Mesothelial cell of epicardium (in vitro differentiated cells): ENCODE measurements at places on chromosomes 3 and 15. TPM values are rescaled to one million over a fixed set of nuclear protein-coding genes. Genes with fewer than 3 reads are reported as not detected.

- DNase-seq, result no peak
These were observed 111.5 kb downstream of the GABRG3 start for GRCh38 chr15:27082526-27082925.

GRCh38 chr3:158221426-158221825 is 111.5 kb downstream of the RSRC1 start:
- DNase-seq, result no peak

The B2M gene
- total RNA-seq, result 237 to 256 TPM (median 240 TPM) in 3 replicates

DNA sequence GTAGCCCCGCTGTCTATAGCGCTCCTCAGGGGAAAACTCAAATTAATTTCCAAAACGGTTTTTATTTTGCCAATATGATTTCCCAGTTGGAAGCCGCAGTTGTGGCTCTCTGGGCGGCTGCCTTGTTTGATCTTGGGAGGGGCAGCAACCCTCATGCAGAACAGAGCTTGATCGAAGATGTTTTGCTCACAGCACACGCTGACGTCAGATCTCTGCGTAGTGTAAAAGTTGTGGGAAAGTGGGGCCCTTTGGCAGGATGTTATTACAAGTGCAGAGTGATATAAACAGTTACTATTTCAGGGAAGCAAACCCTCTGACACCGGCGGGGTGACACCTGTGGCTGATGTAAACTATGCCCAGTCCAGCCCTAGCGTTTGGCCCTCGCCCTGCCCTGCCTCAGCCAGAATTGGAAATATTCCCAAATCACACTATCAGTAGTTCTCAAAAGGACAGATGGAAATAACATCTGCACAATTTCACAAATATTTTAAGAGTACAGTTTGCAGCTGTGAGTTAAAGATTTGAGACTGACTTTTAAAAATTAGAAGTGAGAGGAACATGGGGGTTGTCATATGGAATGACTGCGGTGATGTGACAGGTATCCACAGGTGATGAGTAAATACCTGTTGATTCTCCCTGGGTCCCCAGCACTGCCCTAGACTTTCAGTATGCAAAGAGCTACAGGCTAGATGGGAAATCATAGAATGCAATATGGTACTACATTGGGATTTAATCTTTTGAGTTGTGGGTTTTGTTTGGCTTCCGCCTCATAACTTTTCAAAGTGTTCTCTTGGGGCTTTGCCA is 1.7 kb downstream of the SYNM start:
- DNase-seq, result no peak

DNA sequence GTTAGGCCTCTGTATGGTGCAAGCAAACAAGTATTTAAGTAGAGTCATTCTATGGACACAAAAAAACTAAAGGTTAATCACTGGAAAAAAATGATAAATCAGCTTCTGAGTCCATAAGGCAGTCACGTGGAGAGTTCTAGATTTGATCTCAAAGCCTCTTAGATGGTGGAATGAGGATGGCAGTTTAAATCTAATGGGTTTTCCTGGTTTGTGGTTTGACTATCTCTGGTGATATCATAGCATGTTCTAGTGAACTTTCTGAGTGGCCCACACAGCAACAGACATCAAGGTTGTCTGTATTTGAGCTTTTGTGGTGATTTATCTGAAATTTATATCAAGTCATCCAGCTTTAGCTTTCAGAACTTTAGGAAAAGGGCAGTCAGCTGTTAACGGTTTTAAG is 52.4 kb downstream of the ILDR1 start:
- DNase-seq, result no peak

The FOXB1 gene
- total RNA-seq, result not detected in 3 replicates

DNA sequence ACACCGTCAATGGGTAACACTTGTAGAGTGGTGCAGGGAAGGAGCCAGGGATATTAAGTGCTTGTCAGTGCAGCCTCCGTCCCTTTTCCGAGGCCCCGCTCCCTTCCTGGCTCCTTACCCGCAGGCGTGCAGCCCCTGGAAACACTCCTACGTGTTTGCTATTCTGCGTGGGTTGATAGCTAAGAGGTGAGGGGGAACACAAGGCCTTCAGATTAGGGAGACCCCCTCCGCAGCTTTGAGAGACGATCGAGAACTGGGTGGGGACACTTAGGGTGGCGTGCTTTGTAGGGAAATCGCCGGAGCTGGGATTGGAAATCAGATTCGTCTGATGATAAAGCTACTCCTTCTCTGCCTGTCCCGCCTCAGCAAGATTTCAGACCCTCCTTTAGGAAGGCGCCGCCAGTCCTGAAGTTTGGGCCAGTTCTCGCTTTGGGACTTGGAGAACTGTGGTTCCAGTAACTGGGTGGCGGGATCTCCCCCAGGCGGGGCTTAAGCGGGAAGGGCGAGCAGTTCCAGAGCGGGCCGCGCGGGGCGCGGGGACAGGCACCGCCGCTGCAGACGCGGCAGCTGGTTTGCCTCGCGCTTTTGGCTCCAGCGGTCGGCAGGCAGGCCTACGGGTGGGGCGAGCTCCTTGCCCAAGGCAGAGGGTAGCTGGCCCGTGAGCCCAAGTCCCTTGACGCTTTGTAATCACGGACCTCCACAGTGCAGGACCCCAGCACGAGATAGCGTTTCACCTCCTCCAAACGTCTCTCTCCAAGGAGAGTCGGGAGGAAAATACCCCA is 8.0 kb upstream of the FAM107A start:
- peak; percentile 35 for DNase-seq

DNA sequence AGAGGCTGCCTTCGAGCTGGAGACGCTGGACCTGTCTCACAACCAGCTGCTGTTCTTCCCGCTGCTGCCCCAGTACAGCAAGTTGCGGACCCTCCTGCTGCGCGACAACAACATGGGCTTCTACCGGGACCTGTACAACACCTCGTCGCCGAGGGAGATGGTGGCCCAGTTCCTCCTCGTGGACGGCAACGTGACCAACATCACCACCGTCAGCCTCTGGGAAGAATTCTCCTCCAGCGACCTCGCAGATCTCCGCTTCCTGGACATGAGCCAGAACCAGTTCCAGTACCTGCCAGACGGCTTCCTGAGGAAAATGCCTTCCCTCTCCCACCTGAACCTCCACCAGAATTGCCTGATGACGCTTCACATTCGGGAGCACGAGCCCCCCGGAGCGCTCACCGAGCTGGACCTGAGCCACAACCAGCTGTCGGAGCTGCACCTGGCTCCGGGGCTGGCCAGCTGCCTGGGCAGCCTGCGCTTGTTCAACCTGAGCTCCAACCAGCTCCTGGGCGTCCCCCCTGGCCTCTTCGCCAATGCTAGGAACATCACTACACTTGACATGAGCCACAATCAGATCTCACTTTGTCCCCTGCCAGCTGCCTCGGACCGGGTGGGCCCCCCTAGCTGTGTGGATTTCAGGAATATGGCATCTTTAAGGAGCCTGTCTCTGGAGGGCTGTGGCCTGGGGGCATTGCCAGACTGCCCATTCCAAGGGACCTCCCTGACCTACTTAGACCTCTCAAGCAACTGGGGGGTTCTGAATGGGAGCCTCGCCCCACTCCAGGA is 21.1 kb downstream of the NRROS start:
- DNase-seq, result no peak

DNA sequence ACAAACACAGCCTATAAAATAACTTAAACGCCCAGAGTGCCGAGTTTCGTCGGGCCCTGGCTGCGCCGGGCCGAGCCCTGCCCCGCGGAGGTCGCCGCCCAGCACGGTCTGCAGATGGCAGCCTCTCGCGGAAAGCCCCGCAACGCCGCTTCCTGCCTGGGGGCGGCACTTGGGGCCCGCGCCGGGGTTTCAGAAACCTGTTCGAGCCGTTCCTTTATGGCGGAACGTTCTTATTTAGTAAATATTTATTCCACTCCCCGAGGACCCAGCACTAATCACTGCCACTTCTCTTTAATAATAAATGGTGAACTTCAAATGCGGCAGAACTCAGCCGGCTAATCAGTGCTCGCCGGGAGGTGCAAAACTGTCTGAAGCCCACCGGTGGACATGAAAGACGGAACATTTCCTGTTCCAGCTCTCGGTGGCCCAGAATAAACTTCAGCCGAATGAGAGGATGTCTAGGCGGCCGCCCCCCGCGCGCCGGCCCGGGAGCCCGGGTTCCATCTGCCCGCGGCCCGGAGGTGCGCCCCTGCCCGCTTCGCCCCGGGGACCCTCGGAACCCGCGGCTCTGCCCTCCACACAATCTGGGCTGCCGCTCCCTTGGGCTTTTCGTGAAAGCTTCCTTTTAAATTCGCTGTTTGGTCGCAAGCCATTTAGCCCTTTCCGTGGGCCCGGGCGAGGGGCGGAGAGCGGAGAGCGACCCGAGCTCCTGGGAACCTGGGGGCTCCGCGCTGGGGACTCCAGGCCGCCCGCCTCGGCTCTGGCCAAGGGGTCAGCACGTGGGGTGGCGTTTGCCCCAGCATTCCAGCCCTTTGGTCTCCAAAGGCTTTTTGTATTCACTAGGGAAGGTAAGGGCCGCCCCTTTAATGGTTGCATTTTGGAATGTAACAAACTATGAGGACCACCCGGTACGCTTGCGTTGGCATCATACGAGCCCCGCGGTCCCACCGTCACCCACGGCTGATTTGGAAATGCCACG is 110.8 kb upstream of the ATP11B start:
- peak; percentile 39 for DNase-seq

- no peak for DNase-seq
These were observed 445.3 kb downstream of the C3orf38 start for GRCh38 chr3:88595026-88595425.

- DNase-seq, result no peak
These were observed 986 bp downstream of the KPNA4 start for GRCh38 chr3:160564258-160564911.

The FMN1 gene
- total RNA-seq, result 1.1 to 1.6 TPM (median 1.2 TPM) in 3 replicates

GRCh38 chr3:29759411-29760225 is 478.7 kb downstream of the RBMS3 start:
- DNase-seq, result no peak

The TRPC1 gene
- 15.5 to 16.0 TPM (median 15.7 TPM) in 3 replicates for total RNA-seq

DNA sequence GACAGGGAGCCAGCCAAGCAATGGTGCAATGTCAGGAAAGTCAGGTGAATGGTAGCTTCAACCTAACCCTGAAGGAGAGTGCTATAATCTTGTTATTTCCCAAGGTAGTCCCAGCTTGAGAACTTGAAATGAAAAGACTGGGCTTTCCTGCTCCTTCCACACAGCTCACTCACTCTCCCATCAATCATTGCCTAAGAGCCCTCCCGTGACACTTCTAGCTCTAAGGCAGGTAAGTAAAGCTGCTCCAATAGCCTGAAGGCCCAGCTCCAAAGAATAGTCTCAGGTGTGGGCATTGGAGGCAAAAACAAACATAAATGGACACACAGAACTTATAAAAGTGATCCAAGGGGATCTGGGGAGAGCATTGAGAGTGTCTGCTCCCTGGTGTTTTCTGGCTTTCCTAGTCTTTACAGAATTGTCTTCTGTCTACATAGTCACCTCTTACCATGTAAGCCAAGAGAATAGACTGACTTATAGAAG is 63.1 kb upstream of the TBC1D5 start:
- no peak for DNase-seq

- DNase-seq, result no peak
These were observed 3.9 kb downstream of the CYP1A2 start for GRCh38 chr15:74752531-74752930.

DNA sequence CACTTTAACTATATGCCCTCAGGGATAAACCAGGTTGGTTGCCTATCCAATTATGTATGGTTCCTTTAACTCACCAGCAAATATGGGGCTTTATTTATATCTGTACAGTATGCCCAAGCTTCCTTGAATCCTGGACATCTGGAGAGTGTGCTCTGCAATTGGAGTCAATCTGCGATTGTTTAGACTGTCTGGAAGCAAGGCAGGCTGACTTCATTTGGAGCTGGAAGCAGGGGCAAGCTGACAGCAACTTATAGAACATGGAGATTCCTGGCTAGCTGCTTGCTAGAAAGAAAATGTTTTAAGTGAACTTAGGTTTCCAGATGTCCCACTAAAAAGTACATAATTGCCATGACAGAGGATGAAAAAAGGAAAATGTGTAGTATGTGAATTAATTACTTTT is 63.7 kb upstream of the TPRG1 start:
- no peak for DNase-seq

The ITGB5 gene
- 63.3 to 71.4 TPM (median 64.7 TPM) in 3 replicates for total RNA-seq

DNA sequence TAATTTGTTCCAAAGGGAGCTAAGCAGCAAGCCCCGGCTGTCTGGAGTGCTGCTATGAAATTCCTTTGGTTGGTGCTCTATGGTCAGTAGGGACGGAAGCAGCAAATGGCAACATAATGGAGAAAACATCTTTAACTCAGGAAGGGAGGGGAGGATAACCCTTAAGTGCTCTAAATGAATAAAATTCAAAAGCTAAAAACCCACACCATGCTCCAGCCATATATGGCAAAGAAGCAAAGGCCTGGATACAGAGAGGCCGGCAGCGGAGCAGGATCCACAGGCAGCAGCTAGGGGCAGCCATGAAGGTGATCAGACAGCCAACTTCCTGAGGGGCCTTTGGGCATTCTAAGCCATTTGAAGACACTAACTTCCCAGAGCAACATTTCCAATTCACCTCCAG is 38.9 kb downstream of the IL17RD start:
- no peak for DNase-seq

The TPRG1 gene
- 1.9 to 3.3 TPM (median 2.4 TPM) in 3 replicates for total RNA-seq

GRCh38 chr3:104437131-104437750 is 929.5 kb upstream of the ALCAM start:
- DNase-seq, result no peak

DNA sequence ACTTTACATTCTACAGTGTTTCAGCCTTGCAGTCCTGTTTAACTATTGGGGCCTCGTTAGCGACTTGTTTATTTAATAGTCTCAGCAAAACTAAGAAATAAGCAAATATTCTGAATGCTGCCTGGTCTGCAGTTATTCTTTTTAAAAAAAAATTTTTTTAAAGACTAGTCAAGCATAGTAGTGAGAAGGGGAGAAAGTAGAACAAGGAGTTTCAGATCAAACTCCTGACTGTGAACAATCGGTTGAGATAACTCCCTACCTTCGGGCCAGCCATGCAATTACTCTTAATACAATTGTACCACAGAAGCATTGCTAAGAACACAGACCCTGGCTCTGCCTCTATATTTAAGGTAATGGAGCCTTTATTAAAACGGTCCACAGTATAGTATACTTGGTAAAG is 5.8 kb upstream of the DUT start:
- DNase-seq, result no peak

GRCh38 chr15:90838139-90838538 is 30.2 kb upstream of the FURIN start:
- no peak for DNase-seq

The REC114 gene
- total RNA-seq, result not detected in 3 replicates

- no peak for DNase-seq
These were observed 225.7 kb downstream of the MEX3B start for GRCh38 chr15:81819924-81820635.

GRCh38 chr3:40464339-40465110 is 7.4 kb downstream of the RPL14 start:
- no peak for DNase-seq

GRCh38 chr3:135007607-135008006 is 212.5 kb downstream of the EPHB1 start:
- DNase-seq, result no peak

The STX19 gene
- 0.18 TPM in 1 of 3 replicates, not detected in the others for total RNA-seq

DNA sequence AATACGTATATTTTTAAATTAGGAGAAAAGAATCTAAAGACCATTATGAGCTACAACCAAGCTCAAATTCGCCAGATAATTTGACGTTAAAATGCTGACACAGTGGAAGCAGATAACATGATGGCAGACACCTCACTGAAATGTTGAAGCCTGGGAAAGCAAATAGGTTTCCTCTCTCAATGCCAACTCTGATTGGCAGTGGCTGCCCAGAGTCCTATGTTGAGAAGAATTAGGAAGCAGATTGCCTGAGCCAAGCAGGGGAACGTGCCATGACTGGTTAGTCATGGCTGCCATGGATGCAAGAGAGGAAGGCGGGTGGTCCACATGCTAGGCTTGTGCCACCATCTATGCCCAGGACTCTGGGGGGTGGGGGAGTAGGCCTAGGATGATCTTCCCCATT is 3.2 kb downstream of the UNC45A start:
- no peak for DNase-seq

GRCh38 chr15:33089878-33090757 is 104.4 kb downstream of the FMN1 start:
- no peak for DNase-seq
